ENCODE measurements at places on chromosomes 7 and 10.

DNA sequence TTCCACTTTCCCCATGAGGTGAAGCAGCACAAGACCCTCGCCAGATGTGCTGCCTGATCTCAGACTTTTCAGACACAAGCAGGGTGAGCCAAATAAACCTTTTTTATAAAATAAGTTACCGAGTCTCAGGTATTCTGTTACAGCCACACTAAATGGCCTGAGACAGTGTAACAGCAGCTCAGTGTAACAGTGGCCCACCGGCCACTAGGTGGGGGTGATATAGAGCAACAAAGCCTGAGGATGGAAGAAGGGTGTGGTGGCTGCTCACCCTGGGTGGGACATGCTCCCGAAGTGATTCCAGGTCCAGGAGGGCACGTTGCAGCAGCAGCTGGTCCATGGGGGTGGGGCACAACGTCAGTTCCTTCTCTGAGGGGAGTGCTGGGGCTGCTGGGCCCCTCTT lies 44.6 kb downstream of the BMS1 start:
- no peak for DNase-seq

DNA sequence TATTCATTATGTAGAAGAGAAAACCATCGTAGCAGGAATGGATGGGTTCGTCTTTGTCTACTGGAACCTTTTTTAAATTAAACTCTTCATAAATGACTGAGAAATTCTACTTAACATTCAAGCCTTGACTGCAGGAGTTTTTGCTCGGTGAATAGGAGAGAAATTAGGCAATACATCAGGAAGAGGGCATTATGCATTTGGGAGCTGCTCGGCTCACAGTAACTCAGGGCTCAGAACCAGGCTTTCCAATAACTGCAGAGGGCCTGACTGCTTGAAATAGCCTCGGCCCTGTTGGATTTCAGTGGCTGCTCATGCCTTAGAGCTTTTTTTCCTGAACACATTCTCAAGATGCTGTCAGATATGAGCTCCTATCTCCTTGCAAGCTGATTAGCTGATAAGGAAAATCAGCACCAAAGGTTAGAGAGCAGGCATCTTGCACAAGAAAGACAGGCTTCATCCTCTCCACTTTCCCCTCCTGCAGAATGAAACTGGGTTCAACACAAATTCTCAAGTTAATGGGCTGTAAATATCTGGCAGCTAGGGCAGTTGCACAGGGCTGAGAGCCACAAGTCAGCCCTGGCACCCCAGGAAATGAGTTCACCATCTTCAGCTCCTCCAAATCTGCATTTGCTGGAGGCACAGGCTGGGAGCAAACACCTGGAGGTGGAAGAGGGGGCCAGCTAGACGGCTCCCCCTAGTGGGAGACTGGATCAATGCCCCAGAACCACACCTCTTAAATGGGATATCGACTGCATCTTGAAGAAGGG lies 24.3 kb downstream of the TECTB start:
- DNase-seq: no peak

DNA sequence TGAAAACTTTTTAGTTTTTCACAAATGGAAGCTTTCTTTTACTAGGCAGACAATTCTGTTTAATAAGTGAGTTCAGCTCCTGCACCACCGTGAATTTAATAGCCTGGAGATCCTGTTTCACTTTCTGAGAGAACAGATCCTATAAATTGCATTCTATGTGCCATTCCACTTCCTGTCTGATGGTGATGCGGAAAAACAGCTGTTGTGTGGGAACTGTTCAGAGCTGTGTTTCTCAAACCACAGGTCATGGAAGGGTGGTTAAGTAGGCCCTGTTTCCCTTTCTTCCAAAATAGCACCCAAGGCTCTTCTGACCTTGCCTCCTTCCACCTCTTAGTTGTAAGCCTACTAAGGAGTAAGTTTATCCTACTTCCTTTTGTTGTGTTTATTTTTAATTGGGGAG lies 97.2 kb upstream of the DKK1 start:
- no peak for DNase-seq

DNA sequence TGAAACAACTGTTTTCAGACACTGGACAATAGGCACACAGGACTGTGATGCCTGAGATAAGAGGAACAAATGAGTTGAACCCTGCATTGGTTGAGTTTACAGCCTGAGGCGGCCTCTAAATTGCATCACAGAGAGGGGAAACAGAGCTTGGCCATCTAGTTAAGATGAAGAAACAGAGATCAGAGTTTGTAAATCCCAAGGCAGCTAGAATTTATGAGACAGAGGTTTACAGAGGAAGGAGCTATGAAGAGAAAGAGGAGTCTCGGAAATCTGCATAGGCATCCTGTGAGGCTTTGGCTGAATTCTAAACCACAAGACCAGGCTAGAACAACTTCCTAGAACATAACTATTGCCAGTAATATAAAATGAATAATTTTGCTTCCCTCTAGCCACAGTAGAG lies 41.0 kb upstream of the OIT3 start:
- DNase-seq: no peak

DNA sequence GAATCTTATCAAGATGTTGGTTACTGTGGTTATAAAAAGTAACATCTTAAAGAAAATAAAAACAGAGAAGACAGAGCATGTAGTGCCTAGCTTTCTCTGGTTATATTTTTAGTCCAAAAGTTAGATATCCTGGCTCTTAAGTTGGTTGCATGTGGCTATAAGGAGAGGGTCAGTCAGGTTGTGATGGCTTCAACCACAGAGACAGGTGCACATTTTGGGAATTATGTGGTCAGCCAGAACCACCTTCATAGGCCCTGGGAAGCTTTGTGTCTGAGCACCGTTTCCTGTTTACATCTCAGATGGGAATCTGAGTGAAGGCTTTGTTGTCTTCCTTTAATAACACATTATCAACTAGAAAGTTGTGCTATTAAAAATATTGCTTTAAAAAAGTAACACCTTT lies 265.1 kb upstream of the IGFBP3 start:
- DNase-seq: no peak

DNA sequence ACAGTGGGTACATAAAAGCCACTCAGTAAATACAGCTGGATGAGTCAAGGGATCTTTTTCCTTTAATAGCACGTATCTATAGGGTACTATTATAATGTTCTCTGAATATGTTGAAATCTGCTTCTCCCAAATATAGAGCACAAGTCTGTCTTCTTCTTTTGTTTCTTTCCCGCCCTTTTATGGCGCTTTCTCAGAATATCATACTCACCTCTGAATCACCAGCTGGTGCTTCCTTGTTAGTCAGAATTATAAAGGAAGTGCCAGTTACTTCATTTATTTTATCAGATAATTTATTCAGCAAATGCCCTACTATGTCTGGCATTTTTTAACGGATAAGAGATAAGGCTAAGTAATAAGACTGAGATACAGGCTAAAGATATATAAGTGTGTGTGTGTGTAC lies 772.9 kb downstream of the SORCS3 start:
- DNase-seq: no peak

- no peak for DNase-seq
These were observed 4.5 kb upstream of the HKDC1 start for GRCh38 chr10:69215405-69216171.

DNA sequence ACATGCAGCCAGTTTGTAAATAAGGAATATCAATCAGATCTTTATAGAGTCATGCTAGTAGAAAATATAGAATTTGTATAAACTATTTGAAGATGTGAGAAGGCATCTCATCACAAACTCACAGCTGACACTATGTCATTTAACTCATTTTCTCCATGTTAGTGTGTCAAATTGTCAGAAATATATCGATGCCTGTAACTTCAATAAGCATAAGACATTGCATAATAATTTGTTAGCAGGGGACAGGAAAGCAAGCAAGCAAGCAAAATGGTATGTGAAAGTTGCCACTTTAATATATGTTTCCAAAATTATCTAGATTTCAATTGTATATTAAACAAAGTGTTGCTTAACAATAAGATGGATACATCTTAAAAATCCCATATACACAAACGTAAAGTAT lies 571.0 kb downstream of the ARL4A start:
- DNase-seq: no peak

DNA sequence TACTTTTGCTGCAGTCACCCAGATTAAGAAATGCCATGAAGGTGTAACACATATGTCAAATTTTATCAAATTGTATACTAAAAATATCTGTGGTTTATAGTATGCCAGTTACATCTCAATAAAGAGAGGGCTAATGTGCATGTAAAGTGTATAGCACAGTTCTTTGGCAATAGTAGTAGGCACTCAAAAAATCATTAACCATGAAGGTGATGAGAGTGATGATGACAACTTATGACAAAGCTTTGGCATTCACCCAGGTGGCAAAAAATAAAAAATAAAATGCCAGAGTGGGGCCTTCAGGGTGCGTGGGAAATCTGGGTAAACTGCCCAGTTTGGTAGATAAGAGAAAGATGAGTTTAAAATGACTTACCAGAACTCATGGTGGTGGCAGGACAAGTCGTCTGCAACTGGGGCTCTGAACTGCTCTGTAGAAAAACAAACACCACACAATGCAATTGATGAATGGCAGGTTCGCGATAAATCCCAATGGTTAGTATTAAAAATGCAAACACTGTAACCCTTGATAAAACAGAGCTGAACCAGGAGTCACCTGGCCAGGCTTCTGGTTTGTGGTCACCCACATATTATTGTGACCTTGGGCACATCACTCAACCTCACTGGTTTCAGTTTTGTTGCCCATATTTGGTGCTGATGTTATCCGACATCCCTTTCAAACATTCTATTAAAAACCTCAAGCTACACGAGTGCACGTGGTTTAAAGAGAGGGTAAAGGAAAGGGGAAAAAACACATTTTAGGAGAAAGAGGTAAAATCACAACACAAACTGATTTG lies 120.2 kb downstream of the SORBS1 start:
- DNase-seq: no peak

GRCh38 chr10:3787016-3787400 lies 2.0 kb upstream of the KLF6 start:
- DNase-seq: no peak

DNA sequence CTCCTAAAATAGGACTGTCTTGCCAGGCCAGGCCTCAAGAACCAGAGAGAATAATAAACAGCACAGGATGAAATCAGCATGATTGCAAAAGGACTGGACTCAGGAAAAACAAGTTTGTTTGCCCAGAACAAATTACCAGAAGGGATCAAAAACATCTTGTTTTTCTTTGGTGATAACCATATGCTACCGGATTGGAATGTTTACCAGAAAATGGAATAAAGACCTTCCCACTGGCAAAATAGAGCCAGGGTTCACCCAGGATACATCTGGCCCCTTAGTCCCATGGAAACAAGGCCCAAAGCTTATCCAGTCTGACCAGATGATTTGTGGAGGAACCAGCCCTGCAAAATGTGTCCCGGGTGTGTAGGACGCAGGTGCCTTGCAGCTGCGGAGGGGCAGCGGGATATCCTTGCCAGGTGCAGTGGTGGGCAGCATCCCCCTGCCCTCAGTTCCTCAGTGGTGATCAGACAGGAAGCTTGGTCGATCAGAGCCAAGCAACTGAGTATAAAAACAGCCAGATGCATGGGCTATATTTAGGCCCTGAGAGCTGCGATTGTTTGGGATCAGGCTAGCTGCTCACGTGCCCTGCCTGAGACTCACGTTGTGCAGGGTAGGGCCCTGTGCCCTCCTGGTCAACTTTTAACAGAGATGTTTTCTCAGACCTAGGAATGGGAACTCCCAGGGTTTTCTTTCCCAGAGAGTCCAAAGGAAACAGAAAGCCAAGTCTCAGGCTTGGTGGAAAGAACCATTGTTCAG lies 4.6 kb upstream of the ZNF22 start:
- no peak for DNase-seq

- no peak for DNase-seq
These were observed 8.2 kb upstream of the CLDN4 start for GRCh38 chr7:73822319-73823173.

GRCh38 chr7:23907012-23907411 lies 197.0 kb downstream of the STK31 start:
- no peak for DNase-seq

DNA sequence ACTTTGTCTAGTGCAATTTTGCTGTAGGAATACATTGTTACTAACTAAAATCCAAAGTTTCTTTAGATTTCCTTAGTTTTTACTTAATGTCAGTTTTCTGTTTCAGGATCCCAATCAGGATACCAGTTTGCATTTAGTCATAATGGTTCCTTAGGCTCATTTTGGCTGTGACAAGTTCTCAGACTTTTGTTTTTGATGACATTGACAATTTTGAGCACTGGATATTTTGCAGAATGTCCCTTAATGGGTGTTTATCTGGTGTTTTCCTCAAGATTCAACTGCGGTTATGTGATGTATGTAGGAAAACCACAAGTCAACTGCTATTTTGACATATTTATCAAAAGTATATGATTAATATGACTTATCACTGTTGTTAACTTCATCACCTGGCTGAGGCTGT lies 482.6 kb downstream of the PCDH15 start:
- DNase-seq: no peak

- no peak for DNase-seq
These were observed 119.2 kb downstream of the PPP1R9A start for GRCh38 chr7:95026421-95027072.

- peak; percentile 67 for DNase-seq
These were observed 91.2 kb upstream of the MPP7 start for GRCh38 chr10:28393956-28394568.

DNA sequence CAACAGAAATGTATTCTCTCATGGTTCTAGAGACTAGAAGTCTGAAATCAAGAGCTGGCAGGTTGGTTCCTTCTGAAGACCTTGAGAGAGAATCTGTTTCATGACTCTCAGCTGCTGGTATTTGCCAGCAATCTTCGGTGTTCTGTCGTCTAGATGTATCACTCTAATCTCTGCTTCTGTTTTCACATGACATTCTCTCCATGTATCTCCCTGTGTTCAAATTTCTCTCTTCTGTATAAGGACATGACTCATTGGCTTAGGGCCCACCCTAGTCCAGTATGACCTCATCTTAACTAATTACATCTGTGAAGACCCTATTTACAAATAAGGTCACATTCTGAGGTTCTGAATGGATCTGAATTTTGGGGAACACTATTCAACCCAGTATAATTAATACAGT lies 82.3 kb downstream of the ANKRD7 start:
- DNase-seq: no peak

DNA sequence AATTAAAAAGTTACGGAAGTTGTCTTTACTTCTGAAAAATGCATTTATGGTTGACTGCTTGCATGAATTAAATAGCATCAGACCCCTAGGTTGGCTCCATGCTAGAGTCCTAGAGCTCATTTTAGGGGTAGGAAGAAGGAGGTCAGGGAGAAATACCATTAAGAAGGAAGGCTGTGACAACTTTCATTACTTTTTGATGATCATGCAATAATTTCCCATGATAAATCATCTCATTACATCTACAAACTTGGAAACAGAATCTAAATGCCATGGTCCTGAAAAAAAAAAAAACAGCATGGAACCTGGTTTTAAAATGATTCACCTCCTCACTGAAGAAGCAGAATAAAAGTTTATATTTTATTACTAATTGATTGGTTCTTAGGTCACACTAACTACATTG lies 20.3 kb upstream of the PLXNA4 start:
- no peak for DNase-seq

GRCh38 chr7:27745064-27745583 lies 5.2 kb downstream of the TAX1BP1 start:
- DNase-seq: peak; percentile 14

GRCh38 chr10:43945094-43945730 lies 296.5 kb upstream of the ZNF32 start:
- no peak for DNase-seq

- DNase-seq: no peak
These were observed 46.7 kb upstream of the RHOBTB1 start for GRCh38 chr10:60990663-60991062.

All from naive thymus-derived CD4-positive, alpha-beta T cell (primary cell).